ENCODE measurements at places on chromosomes 7 and 10.

DNA sequence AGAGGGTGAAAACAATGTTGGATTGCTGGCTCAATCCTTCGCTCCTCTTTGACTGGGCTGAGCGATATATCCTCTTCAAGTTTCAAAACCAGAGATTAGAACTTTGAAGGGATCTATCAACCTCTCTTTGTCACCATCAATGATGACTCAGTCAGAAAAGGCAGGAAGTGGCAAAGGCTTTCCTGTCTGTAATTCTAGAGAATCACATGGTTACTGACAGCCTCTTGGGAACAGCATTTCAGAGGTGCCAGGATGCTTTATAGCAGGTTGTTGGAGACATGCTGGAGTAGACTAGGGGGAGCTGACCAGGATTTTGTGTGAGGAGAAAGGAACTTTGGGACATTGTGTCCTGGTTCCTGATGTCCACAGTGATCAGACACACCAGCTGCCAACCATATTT, 81.3 kb downstream of the PRKCQ start:
- DNase-seq, result peak; percentile 49

DNA sequence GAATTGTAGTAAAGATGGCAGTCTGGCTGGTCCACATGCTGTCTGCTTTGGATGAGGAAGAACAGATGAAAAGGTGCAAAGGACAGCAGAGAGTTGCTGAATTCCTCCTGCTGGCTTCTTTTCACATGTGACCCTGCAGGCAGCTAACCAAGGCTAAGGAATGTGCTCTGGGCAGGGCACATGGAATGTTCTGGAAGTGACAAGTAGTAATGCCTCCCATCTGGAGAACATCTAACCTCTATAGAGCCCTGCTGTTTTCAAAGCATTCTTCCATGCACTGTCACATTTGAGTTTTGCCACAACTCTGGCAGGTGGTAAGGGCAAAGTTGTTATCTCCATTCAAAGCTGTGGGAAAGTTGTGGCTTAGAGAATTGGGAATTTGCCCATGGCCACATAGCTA, 208.8 kb downstream of the STK31 start:
- DNase-seq, result no peak

- DNase-seq, result peak; percentile 54
These were observed 86.5 kb downstream of the RALA start for GRCh38 chr7:39709768-39710311.

- DNase-seq, result no peak
These were observed 21.2 kb upstream of the SLC16A12 start for GRCh38 chr10:89556600-89556999.

- DNase-seq, result no peak
These were observed 24.9 kb downstream of the EPDR1 start for GRCh38 chr7:37945336-37945735.

- no peak for DNase-seq
These were observed 1.5 kb downstream of the UNC5B start for GRCh38 chr10:71213761-71214440.

DNA sequence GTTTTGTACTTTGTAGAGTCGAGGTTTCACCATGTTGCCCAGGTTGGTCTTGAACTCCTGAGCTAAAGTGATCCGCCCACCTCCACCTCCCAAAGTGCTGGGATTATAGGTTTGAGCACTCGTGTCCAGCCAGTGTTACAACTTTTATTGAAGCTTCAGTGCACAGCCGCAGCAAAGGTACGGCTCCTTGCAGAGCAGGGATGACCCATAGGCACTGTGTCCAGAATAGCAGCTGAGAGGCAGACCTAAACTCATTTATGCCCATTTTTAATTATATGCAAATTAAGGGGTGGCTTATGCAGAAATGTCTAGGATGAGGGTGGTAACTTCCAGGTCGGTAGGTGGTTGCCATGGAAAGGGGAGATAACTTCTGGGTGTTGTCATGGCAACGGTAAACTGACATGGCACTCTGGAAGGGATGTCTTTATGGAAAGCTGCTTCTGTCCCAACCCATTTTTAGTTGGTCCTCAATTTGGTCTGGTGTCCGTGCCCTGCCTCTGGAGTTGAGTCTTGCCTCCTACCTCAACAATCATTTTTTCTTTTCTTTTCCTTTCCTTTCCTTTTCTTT, 22.7 kb downstream of the NYAP1 start:
- no peak for DNase-seq

DNA sequence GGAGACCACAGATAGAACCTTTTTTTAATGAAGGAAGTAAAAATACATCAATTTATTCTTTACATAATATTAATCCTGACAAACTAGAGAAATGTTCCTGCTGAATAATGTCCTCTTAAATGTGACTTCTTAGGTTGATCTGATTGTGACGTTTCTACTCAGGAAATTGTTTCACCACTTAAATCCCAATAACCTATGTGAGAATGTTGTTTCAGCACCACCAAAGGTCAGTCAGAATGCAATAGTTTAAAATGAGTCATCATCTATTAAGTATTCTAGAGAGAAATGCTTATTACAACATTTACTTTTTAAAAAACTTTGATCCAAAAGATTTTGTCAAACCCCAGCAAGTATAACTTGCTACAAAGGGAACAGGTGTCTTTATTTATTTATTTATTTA, 155.4 kb upstream of the CACNA2D1 start:
- DNase-seq, result no peak

DNA sequence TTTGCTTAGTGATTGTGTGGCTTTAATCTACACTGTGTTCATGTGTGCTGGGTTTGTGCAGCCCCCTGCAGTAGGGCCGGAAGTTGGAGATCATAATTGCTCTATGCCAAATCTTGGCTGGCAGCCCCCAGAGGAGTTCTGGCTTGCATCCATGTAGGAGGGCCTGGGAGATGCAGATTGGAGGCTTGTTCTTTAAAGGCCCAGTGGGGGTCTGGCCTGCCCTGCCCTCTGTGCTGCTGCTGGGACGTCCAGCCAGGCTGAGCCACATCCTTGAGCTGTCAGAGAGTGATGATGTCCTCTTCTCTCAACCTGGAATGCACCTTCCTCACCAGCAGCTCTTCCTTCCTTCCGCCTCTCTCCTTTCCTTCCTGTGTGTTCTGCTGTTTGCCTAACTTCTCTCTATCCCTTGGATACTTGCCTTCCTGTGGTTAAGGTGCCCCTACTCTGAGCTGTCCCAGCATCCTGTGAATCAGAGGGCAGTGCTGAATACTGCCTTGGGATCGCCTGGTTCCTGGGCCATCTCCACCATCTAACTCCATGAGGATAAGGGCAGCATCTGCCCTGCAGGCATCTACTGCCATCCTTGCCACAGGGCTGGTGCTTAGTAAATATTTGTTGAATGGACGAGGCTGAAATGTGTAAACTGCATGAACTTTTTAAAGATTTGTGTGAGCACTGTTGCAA, 30.2 kb downstream of the DOCK1 start:
- no peak for DNase-seq

DNA sequence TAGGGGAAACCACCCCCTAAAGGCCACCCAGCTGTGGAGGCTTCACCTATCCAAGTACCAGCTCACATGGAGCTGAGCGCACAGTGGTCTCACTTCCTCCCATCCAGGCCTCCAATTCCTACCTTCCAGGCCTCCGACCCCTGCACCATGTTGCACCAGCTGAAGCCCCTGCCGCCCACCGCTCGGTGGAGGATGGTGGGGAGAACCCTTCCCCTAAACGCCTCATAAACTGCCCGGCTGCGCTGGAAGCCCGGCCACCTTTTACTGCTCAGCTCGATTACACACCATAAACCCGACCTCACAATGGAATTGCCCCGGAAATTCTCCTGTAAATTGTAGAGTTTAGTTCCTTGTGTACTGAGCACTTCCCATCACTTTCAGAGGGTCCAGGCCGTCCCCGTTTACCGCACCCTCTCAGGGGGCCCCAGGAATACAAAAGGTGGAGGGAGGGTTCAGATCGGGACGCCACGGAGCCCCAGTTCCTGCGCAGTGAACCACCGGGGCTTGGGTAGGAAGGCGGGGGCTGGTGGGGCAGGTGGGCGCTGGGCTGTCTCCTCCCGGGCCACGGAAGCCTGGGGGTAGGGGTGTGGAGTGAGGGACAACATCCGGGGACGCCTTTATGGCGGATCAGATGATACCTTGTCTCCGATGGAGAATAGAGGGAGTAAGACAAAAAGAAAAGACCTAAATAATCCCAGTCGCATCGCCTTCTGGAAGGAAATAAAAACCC, 1.4 kb upstream of the HOXA7 start:
- no peak for DNase-seq

- DNase-seq, result no peak
These were observed 18.6 kb upstream of the GOT1 start for GRCh38 chr10:99449023-99449422.

DNA sequence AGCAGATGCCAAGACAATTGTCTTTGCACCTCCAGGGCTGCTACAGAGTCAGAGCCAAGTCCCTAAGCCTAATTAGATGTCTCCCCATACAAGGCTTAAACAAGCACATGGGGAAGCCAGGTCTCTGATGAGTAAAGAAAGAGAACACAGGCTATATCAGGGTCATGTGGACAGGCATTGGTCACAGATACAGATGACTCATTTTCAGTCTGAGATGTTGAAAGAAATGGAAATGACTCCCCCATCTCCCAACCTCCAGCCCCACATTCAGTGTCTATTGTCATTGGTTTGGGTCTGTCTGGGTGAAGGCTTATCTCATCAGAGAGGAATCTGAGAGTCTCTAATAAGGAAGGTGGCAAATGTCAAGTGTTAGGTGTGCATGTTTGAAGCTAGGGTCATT, 290.1 kb upstream of the KIAA1217 start:
- peak; percentile 43 for DNase-seq

DNA sequence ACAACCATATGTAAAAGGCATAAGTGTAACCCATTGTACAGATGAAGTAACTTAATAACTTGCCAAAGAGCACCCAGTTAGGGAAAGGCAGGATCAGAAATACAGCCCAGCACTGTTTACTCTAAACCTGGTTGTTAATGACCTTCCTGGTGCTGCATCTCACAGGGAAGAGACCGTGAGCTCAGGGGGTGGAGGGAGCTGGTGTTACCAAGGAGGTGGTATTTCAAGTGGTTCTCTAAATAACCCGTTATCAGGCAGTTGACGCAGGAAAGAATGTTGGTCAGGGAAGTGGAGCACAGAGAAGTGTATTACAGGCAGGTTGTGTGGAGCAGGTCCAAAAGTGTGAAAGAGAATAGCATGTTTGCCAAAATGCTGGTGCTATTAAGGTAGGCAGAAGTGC, 4.4 kb upstream of the ST7 start:
- DNase-seq, result peak; percentile 52

GRCh38 chr7:77455321-77455720, 39.2 kb upstream of the GSAP start:
- no peak for DNase-seq

- DNase-seq, result no peak
These were observed 68.7 kb downstream of the TAX1BP1 start for GRCh38 chr7:27808626-27809025.

GRCh38 chr7:49398746-49399145, 374.7 kb upstream of the VWC2 start:
- DNase-seq, result no peak

- no peak for DNase-seq
These were observed 171.2 kb downstream of the SGMS1 start for GRCh38 chr10:50452603-50453002.

DNA sequence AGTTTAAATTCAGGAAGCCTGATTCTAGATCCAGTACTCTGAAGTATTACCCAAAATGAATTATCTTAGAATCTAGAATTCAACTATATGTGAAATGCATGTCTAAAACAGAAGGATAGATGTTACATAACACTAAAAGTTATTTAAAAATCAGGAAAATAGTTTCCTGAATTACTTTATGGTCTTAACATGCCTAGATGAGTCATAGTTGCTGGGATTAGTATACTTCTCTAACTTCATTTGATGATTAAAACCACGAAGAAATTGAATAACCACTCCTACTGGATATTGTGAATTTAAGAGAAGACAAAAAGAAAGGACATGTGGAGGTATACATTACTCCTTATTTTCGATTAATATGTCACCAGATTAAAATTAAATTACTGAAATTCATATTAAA, 65.5 kb downstream of the ATAD1 start:
- no peak for DNase-seq
